ENCODE measurements at places on chromosomes 12 and 14.

DNA sequence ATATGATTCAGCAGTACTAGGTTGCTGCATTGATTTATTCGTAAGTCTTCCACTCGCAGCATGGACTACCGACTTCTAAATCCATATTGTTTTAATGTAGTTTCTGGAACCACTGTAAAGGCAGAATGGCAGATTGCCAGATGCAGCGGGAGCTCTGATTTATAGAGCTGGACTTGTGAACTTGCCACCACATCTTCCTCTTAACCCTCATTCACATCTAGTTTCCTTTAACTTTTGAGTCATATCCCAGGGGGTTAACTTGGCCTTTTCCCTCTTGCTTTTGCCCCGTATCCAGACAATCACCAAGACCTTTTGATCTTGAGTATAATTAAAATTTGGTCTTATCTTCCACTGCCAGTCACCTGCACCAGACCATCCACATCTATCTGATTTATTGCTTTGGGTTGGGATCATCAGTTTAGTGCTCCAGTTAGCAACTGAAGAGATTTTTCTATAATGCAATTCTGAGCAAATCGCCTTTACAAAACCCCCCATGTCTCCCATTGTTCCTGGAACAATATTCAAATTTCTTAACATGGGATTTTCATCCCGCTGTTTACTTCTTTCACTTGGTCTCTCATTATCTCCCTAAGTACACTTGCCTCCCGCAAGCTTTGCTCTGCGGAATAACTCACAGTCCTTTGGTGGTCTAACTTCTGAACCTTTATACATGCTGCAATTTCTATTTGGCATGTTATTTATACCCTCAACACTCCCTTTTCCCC, 130.5 kb downstream of the ACSS3 start:
- DNase-seq, result no peak

- DNase-seq, result no peak
Measured at GRCh38 chr12:78398750-78399149, 465.8 kb upstream of the SYT1 start.

DNA sequence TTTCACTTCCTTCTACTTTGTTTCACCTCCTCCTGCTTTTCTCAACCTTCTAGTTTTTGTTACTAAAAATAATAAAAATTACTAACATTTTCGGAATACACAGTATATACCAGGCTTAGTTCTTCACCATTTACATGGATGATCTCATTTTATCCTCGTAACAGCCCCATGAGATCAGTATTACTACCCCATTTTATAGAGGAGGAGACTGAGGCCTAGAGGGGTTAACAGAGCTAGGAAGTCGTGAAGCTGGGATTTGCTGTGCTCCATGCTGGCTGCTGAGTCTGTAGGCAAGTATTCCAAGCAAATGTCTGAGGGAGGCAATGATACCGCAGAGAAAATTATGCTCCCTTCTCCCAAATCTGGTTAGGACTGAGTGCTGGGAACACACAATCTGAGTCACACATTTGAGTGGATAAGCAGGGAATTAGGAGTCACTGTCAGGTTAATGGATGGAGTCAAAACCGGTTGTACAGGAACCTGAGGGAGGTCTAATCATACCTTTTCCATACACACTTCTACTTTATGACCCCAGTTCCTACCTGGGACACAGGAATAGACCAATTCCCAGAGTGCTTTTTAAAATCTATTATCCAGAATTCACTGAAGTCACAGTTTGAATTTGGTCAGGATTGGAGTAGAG, 51.1 kb downstream of the ZFYVE26 start:
- DNase-seq, result no peak

DNA sequence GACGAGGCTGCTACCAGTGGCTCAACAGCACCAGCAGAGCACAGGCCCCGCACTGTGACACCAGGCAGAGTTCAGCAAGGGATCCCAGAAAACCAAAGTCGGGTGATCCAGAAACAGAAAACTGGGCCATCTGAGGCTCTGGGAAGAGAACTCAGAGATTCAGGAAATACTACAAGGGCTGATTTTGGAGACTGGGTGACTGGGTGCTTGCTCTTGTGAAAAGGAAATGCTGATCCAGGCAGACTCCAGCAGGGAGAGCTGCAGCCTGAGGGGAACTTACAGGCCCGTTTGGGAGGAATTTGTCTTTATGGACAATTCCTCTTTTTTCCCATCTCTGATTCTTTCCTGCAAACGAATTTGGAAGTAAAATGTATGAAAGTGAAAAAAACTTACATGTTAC, 28.2 kb downstream of the FOXN3 start:
- DNase-seq, result no peak

DNA sequence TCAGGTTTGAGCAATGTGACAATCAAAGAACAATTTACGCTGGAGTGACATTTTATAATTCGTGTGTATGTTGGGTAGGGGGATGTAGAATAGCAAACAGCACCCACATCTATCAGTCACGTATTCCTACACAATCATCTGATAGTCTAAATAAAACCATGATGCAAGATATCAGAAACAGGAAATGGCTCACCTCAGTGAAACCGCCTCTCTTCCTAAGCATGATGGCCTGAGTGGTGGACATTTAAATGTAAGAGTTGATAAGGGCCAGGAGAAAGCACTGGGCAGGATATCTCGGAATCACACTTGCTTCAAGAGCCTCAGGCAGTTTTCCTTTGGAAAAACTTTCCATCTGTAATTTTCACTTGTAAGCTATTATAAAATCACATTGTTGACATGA, 128.2 kb downstream of the GRIP1 start:
- no peak for DNase-seq

DNA sequence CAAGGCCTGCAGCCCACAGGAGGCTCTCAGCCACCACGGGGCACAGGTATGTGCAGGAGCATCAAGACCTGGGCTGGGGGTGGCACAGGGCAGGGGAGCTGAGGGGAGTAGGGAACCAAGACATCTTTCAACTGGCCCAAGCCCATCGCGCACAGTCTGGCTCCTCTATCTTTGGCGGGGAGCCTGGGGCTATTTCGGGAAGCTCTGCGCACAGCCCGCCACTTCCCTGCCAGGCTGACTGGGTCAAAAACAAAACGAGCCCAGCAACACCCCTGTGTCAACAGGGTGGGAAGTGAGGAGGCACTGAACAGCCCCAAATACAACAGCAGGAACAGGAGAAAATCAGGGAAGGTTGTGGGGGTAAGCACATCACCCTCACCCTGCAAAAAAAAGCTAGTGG, 83.9 kb downstream of the ARL6IP4 start:
- no peak for DNase-seq

GRCh38 chr12:27331291-27331926, 1.2 kb upstream of the BMAL2 start:
- DNase-seq, result peak; percentile 62

GRCh38 chr12:122895320-122895703, 612 bp downstream of the VPS37B start:
- peak; percentile 57 for DNase-seq

GRCh38 chr12:33663000-33663654, 223.5 kb upstream of the SYT10 start:
- no peak for DNase-seq

DNA sequence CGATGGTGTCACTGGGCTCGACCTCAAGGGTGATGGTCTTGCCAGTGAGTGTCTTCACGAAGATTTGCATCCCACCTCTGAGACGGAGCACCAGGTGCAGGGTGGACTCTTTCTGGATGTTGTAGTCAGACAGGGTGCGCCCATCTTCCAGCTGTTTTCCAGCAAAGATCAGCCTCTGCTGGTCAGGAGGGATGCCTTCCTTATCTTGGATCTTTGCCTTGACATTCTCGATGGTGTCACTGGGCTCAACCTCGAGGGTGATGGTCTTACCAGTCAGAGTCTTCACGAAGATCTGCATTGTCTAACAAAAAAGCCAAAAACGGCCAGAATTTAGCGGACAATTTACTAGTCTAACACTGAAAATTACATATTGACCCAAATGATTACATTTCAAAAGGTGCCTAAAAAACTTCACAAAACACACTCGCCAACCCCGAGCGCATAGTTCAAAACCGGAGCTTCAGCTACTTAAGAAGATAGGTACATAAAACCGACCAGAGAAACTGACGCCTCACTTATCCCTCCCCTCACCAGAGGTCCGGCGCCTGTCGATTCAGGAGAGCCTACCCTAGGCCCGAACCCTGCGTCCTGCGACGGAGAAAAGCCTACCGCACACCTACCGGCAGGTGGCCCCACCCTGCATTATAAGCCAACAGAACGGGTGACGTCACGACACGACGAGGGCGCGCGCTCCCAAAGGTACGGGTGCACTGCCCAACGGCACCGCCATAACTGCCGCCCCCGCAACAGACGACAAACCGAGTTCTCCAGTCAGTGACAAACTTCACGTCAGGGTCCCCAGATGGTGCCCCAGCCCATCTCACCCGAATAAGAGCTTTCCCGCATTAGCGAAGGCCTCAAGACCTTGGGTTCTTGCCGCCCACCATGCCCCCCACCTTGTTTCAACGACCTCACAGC, 717 bp downstream of the UBC start:
- peak; percentile 95 for DNase-seq

GRCh38 chr12:110721570-110721969, 21.1 kb downstream of the PPP1CC start:
- no peak for DNase-seq

GRCh38 chr14:75299059-75299458, 20.4 kb downstream of the FOS start:
- DNase-seq, result peak; percentile 78

GRCh38 chr12:130157998-130158753, 4.1 kb upstream of the FZD10 start:
- DNase-seq, result no peak

- peak; percentile 39 for DNase-seq
Measured at GRCh38 chr12:124804011-124804621, 59.5 kb downstream of the SCARB1 start.

- DNase-seq, result no peak
Measured at GRCh38 chr14:58717813-58718212, 80.1 kb downstream of the DACT1 start.

DNA sequence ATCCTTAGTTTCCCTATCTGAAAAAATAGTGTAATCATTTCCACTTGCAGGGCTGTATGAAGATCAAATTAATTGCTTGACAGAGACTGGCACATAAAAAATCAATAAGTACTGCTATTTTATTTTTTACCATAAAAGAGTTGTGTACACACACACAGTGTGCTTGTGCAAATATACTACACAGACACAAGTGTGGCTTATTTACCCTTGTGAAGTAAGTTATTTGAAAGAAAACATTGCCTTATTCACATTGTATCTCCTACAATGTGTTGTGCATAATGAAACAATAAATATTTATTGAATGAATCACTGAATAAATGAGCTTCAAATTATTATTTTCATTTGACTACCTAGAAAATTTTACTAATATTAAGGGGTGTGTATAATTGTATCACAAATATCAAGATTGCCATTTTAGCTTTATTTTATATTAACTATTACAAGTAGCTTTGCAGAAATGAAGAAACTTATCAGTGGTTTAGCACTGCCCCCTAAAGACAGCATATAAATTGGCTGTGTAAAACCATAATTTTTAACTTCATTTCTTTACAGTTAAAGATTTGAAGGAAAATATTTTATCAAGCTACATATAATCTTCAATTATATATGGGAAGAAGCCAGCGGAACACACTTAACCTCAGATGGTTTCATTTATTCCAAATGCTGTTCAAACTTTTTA, 11.3 kb downstream of the GARIN6 start:
- no peak for DNase-seq

DNA sequence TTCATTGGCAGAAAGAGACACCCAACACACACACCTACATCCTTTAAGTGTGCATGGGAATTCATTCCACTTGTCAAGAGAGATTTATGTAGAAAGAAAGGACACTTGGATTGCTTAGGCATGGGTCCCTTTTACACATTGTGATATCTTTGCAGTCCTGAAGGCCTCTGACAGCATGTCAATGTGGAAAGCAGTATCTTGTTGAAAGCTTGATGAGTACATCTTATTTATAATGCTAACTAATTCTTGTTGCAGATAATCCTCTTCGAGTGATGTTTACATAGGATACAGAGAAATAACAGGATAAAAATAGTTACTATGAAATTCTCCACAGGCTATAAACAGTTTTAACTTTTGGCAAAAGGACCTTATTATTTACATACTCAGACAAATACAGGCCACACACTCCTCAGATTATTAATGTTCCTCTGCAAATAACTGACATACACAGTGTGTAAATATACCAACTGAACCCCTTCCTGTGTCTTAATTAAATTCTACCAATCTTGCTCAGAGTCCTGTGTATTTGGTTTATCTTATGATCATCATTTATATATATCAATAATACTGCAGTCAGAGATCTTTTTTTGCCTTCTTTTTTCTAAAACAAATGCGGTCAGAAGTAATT, 111.8 kb upstream of the DIO2 start:
- DNase-seq, result no peak

DNA sequence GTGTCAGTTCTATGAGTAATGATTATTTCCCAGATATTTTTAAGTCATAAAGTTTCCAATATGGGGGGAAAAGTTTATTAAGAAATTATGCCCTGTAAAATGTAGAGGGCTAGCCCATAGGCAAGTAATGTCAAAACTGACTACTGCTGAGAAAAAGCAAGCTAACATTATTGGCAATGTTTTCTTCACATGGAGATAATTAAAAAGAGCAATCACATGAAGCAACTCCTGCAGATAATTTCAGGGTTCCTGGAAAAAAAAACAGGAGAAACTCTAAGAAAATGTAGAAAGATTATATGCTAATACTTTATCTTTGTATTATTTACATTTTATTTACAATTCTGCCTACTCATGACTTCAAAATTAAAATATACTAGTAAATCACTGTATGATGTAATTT, 39.8 kb downstream of the PPP1R12A start:
- no peak for DNase-seq

- DNase-seq, result no peak
Measured at GRCh38 chr12:110627500-110628195, 13.7 kb downstream of the TCTN1 start.

GRCh38 chr12:90826036-90826435, 128.9 kb downstream of the CCER1 start:
- DNase-seq, result no peak

DNA sequence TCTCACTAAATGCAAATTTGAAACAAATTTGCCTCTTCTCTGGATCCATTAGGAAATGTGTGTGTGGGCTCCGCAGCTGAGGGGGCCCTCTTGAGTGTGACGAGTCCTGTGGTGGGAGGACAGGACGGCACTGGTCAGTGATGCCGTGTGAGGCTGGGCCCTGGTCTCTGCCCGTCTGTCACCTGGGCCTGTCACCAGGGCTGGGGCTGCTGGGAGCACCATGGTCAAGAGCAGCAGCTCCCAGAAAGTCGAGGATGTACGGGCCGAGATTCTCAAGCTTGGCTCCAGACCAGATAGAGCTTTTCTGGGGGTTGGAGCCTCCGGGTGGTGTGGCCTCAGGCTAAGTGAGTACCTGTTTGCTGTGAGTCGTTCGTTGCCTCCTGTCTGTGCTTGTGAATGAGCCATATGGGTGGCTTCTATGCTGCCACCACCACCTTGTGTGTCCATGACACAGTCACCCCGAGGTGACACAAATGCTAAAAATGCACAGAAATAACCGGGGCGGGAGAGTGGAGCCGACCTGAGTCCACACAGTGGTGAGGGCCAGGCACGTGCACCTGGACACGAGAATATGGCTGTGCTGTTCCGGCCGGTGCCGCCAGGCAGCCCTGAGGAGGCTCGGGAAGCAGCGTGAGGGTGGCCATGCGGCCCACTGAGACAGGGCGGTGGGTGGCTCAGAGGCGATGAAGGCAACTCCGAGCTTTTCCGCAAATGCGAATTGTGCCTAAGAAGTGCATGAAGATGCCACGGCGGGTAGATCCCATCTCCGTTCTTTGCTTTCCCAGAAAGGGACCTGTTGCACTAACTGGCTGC, 8.7 kb downstream of the PGAM5 start:
- no peak for DNase-seq
